Myocyte (in vitro differentiated cells): ENCODE measurements at places on chromosomes 16 and 17. TPM values are rescaled to one million over a fixed set of nuclear protein-coding genes. Genes with fewer than 3 reads are reported as not detected.

DNA sequence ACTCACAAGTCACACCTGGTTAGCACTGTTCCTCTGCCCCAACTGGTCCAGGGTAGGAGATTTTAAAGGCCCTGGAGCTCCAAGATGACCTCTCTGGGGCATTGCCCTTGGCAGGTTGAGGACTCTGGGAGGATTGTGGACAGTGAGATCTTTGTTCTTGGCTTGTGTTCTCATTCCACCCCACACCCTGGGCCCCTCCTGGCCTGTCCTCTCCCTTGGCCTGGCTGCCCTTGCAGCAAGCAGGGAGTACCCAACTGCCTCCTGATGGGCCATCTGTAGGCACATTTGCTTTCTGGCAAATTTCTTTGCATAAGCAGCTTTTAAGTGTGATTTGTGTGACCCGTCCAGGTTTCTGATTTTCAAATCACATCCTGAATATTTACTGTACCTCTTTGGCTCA is 239.6 kb downstream of the UTP18 start:
- DNase-seq, result no peak

DNA sequence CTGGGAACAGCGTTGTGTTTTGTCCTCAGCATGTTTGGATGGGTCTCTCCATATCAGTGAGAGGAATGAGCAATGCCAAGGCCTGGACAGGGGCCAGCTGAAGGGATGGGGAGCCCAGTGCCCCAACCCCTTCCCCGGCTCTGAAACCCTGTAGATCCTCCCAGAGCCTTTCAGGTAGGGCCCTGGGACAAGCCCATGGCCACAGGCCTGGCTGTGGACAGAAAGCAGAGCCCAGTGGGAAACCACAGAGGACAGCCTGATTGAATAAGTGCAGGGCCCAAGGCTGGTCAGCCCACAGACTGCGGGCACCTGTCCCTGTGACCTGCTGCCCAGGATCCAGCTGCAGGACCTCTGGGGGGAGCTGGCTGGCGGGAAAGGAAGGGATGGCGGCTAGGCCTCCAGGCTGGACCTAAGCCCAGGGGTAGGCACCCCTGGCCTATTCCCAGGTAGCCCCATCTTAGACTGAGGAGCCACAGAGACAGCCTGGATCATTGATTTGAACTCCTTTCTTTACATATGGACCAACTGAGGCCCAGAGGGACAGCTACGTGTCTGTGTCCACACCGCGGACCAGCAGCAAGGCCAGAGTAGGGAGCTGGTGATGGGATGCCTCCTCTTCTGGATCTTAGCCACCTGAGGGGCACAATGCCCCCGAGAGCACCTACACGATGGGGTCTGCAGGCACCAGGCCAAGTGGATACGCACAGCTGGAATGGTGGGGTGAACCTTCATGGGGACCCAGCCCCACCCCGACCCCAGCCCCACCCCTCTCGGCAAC is 1.3 kb downstream of the CCDC102A start:
- DNase-seq, result peak; percentile 76

DNA sequence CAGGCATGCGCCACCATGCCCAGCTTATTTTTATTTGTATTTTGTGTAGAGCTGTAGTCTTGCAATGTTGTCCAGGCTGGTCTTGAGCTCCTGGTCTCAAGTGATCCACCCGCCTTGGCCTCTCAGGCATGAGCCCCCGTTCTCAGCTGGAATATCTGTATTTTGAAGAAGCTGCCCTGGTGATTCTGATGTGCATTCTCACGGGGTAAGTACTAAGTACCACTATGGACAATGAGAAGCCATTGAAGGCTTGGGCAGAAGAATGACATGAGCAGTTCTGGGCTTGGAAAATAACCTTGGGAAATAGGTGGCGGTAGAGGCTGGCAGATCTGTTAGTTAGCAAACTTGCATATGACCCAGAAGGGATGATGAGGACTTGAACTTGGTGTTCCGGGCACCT is 15.6 kb upstream of the NKD1 start:
- no peak for DNase-seq

DNA sequence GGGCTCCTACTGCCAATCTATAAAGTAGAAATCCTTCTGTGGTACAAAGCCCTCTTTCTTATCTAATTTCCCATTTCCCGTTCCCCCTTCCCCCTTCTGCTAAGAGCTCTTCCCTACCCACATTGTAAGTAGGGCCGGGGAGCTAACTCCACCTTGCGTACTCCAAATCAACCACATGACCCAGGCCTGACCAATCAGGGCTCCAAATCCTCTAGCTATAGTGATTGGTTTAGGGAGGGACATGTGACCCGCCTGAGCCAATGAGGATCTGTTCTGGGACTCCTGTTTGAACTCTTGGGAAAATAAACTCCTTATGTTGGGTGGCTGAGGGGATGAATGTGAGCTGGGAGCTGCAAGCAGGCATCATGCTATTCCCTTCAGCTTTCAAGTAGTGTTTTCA is 40.9 kb upstream of the MEOX1 start:
- DNase-seq, result no peak

- DNase-seq, result peak; percentile 6
These were observed 71.6 kb downstream of the MAP2K6 start for GRCh38 chr17:69485901-69486643.

DNA sequence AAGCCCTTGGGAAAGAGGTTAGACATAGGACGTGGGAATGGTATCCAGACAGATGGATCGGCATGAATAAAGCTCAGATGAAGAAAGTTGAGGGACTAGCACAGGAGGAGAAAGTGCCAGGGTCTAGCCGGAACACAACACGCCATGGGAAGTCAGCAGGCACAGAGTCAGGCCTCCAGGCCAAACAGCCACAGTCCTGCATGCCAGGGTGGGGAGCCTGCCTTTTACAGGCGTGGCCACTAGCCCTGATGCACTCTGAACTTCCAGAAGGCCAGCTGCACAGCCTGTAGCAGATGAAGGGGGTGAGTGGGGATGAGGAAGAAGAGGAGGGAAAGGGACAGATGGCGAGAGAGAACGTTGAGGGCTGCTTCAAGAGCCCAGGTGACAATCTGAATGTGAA is 5.2 kb downstream of the B9D1 start:
- peak; percentile 41 for DNase-seq

- no peak for DNase-seq
These were observed 19.5 kb downstream of the TRAF4 start for GRCh38 chr17:28763137-28763799.

GRCh38 chr17:33725675-33726271 is 432.7 kb upstream of the ASIC2 start:
- no peak for DNase-seq

GRCh38 chr17:73261952-73262675 is 434 bp upstream of the CPSF4L start:
- DNase-seq, result no peak

GRCh38 chr16:50627419-50627818 is 53.7 kb downstream of the SNX20 start:
- peak; percentile 81 for DNase-seq

DNA sequence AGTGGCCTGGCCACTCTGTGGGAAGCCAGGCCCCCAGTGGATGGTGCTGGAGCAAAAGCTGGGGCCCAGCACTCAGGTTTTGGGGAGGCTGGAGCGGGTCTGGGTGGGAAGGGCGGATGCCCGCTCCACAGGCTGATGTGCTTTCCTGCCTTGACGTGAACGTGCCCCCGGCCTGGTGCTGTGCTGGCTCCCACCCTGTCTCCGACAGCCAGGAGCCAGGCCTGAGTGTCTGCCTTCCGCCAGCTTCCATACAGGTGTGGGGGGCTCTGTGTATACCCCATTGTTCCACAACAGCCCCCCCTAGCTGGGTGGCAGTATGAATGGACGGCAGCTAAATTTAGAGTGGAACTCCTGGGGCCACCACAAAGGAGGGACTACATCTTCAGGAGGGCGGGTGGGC is 20.0 kb downstream of the HIC1 start:
- no peak for DNase-seq

DNA sequence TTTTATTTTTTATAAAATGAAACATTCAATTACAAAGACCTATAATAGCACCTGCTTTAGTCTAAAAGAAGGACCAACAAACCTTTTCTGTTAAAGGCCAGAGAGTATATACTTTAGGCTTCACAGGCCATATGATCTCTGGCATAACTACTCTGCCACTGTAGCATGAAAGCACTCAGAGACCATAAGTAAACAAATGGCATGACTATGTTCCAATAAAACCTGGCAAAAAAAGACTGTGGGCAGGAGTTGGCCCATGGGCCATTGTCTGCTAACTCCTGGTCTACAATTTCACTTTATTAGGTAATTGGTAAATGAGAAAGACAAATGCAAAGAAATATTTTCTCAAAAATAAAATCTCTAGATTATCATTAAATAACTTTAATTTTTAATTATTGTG is 14.9 kb downstream of the CEP112 start:
- no peak for DNase-seq

- no peak for DNase-seq
These were observed 847 bp downstream of the ZDHHC7 start for GRCh38 chr16:85010446-85010930.

DNA sequence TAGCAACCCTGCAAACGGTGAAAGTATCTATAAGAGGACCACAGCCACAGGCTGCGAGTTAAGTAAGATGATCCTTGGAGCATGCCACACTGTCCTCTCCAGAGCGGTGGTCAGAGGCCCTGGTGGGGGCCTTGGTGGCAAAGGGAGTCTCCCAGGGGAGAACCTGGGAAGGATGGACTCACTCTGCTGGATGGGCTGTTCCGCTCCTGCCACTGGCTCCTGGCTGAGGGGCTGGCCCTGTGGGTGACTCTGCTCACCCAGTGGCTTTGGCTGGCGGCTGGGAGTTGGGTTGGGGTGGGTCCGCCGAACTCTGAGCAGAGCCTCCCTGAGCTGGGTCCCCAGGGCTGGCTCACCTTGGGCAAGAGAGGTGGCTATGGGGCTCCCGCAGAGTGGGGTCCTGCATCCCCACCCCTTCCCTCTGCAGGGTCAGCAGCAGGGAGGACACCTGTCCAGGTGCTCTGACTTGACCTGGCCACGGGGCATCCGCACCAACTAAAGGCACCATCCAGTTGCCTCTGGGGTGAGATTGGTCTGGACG is 7.3 kb downstream of the CDK5R1 start:
- no peak for DNase-seq

DNA sequence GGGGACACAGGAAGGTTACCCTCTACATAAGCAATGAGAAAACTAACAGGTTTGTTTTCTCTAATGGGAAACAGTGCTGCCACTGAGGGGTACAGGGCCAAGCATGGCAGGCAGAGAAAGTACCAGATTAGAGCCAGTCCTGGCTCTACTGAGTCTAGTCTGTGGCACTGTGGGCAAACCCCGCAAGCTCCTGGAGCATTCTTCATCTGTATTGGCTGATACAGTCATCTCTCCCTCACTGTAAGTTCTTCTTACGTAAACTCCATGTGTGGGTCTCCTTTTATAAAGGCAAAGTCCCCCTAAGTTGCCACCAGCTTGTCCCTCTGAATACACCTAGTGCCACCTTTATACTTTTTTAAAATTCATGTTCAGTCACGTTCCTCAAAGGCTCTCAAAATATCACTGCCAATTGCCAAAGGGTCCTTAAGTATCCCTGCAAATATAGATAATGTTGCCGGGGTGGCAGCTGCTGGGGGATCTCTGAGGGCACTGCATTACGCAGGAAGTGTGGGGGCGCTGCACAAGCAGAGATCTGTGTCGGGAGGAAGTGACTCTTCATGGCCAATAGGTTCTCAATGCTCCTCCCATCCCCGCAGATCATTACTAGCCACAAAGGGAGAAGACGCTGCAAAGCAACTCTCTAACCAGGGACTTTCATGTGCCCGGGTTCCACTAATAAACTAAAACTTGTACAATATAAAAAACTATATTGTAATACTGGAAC is 18.8 kb downstream of the XPO6 start:
- no peak for DNase-seq

- DNase-seq, result peak; percentile 75
These were observed 74.4 kb downstream of the COX10 start for GRCh38 chr17:14143688-14144087.

- DNase-seq, result no peak
These were observed 24.4 kb downstream of the CNTNAP1 start for GRCh38 chr17:42706732-42707131.

GRCh38 chr16:12679660-12680272 is 123.9 kb downstream of the CPPED1 start:
- DNase-seq, result no peak

GRCh38 chr17:43324205-43324893 is 74.4 kb upstream of the ARL4D start:
- DNase-seq, result no peak

- DNase-seq, result no peak
These were observed 26.8 kb upstream of the CBFA2T3 start for GRCh38 chr16:89003831-89004208.

OR3A3 gene
- not detected in 2 replicates for total RNA-seq

CTF1 gene
- 4.2 and 5.6 TPM in 2 replicates for total RNA-seq

CCDC144A gene
- total RNA-seq, result 8.8 and 9.1 TPM in 2 replicates

PRR35 gene
- 2.9 and 12.5 TPM in 2 replicates for total RNA-seq

ADAP2 gene
- total RNA-seq, result 0.51 and 1.4 TPM in 2 replicates

NPIPA8 gene
- total RNA-seq, result 1.8 TPM in 1 of 2 replicates, not detected in the other

RNF222 gene
- total RNA-seq, result not detected in 2 replicates

EIF1 gene
- total RNA-seq, result 78.1 and 112 TPM in 2 replicates

KRT39 gene
- not detected in 2 replicates for total RNA-seq

MMP28 gene
- total RNA-seq, result 0.42 and 0.99 TPM in 2 replicates
